ENCODE measurements at places on chromosomes 1 and 21.

DNA sequence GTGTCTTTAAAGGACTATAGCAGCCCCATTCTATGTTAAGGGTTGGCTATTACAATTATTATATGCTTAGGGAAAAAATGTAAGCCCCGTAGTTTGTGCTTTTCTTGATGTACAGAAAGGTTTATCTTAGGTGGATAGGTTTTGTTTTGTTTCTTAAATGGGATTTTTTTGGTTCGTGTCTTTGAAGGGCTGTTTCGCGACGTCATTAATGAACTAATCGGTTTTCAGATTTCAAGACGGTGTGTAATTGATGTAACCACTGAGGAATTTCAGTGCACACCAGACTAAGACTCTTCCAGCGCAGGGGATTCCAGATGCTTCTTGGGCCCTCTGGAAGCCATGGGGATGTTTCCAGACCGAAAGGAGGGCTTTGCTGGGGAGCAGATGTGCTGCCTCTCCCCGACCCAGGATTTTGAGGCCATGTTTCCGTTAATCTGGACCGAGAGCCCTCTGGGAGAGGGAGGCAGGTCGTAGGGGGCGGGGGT lies 4.8 kb upstream of the SIM2 start:
- no peak for DNase-seq

GRCh38 chr1:168320800-168321450 lies 40.2 kb downstream of the TBX19 start:
- no peak for DNase-seq

- peak; percentile 82 for DNase-seq
These were observed 13.7 kb downstream of the KIAA1614 start for GRCh38 chr1:180926164-180926981.

- no peak for DNase-seq
These were observed 99.9 kb upstream of the TLR5 start for GRCh38 chr1:223242971-223243370.

- DNase-seq, result peak; percentile 59
These were observed 37.0 kb downstream of the CAPN8 start for GRCh38 chr1:223628233-223629125.

DNA sequence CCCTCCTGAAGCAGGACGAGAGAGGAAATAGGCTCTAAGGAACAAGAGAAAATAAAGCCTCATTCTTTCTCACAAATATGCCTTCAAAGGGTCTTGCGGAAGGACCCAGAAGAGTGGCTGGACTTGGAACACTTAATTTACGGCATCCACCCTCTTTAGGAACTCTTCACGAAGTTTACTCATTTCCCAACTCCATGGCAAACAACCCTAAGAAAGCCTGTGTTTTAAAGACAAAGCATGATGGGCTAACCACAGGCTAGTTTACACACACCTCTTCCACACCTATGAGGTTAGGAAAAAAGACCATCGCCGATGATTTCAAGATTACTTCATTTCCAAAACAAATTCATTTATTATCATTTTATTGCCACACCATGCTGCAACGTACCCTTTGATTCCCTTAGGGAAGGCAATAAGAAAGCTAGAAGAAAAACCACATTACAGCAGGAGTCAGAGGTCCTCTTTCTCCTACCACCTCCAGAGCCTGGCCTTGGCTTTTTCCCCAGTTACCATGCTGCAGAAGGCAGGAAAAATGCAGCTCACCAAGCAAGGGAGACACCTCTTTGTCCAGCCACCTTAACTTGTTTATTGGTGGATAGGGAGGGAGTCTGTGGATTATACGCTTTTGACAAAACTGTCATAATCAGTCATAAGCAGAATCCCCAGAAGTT lies 29.6 kb downstream of the CHI3L2 start:
- no peak for DNase-seq

GRCh38 chr1:14881775-14882672 lies 271.5 kb upstream of the TMEM51 start:
- DNase-seq, result no peak

GRCh38 chr1:33322109-33322508 lies 1.2 kb upstream of the A3GALT2 start:
- DNase-seq, result no peak

DNA sequence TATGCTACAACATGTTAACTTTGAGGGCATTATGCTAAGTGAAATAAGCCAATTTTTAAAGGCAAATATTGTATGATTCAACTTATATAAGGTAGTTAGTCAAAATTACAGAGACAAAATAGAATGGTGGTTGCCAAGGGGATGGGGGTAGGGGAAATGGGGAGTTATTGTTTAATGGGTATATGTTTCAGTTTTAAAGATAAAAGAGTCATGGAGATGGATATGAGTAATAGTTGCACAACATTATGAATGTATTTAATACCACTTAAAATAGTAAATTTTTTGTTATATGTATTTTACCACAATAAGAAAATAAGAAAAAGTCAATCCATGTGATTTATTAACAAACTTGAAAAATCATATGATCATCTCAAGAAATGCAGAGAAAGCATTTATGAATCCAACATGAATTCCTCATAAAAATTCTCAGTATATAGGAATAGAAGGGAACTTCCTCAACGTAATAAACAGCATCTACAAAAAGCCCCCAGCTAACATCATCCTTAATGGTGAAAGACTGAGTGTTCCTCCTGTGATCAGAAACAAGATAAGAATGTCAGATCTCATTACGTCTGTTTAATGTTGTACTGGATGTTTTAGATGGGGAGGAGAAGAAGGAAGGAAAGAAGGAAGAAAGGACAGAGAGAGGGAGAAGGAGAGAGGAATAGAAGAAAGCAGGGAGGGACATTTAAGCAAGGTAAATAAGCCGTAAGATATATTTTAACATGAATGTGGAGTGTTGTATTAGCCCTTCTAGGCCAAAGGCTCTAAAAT lies 6.7 kb upstream of the TSEN15 start:
- no peak for DNase-seq
